DMS 273 treated with DMSO at 0.1 percent for 48 hours (cell line): ENCODE measurements at places on chromosomes 2 and 18.

DNA sequence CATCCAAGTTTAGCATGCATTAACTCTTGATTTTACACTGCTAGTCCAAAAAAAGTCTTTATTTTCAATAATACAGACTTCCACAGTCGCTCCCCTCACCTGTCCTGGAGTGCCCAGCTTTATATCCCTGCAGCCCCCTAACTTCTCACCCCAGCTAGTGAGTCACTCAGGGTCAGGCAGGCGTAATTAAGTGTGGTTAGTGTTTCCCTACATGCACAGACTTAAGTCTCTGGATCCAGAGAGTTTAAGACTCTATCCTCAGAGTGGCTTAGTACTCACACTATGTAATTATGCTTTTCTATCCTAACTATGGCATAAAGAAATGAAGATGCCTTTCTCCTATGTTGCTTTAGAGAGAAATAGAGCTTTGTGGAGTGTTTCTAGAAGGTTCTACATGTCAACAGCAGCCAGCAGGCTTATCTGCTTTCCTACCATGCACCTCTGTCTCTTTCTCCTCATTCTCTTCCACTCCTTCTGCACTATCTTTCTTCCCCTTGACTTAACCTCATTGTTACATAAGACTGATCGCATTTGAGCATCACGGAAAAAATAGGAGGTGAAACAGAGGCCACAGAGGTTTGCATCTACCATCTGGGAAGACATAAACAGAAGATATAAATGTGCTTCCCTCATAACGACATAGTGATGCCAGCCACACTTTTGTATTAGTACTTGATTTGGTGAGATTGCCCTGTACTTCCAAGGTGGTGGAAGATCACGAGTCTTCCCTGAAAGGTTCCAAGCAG lies 34.4 kb upstream of the PMAIP1 start:
- DNase-seq: no peak

- no peak for DNase-seq
Observed at GRCh38 chr18:70288171-70288850, 534 bp upstream of the SOCS6 start.

GRCh38 chr2:7725171-7725849 lies 808.1 kb downstream of the RNF144A start:
- DNase-seq: no peak

DNA sequence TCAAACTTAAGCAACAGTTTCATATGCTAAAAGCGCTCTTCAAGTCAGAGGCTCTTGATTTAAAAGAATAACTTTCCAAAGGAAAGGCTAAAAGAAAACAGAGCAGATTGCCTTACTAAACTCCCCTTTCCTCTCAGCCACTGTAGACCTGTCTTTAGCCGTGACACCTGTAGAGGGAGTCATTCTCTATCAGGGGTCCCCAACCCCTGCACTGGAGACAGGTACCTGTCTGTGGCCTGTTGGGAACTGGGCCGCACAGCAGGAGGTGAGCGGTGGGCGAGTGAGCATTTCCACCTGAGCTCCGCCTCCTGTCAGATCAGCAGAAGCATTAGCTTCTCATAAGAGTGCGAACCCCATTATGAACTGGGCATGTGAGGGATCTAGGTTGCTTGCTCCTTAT lies 9.6 kb downstream of the SLC14A1 start:
- DNase-seq: no peak

DNA sequence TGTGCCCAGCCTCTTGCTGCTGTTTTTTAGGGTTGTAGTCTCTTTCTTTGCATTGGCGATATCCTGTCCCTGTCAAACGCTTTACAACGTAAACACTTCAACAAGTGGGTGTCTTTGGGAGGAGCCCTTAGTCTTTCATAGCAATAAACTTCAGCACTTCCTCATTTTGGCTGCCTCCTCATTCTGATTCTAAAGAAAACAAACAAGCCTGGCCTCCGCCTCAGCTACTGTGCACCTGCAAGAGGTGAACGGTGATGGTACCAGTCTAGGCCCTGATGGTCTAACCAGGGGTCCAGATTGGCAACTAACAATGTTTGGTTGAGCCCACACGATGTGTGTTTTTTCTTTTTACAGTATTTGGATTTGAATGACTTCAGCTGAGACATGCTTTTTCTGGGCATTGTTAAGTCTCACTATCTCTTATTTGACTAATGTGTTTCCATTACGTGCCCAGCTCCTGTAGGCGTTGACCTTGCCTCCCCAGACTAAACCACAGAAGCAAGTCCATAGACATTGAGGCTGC lies 53.2 kb upstream of the CUL3 start:
- DNase-seq: no peak

DNA sequence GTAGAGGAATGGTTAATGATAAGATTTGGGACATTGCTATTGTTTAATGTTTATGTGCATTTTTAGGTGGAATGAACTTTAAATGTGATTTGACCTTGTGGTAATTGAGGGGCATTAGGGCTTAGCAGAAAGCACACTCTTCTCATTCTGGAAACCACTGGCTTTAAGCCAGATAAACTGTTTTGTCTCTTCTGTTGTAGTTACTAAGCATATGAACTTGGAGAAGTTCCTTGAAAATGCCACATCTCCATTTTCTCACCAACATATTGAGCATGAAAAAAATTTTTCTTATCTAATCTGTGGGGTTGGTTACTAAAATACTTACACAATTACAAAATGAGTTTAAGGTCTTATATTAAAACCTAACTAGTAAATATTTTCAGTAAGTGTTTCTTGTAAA lies 70.8 kb upstream of the FSHR start:
- DNase-seq: no peak

GRCh38 chr18:28183418-28184078 lies 6.6 kb upstream of the CDH2 start:
- no peak for DNase-seq

DNA sequence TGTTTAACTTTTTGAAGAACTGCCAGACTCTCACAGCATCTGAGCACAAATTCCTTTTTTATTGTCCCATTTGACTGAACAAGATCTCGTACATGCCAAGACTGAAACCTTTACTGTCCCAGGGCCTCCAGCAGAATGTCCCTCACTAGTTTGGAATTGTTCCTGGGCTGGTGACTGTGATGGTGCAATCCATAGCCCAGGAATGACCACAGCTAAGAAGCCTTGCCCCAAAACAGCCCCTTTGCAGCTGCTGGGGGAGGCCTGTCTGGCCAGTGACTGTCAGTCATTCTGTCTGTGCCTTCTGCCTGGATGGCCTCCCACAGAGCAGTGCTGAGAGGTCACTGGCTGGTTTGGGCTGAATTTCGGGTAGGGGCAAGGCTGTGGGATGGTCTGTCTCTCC lies 184.5 kb upstream of the MSH6 start:
- DNase-seq: no peak

DNA sequence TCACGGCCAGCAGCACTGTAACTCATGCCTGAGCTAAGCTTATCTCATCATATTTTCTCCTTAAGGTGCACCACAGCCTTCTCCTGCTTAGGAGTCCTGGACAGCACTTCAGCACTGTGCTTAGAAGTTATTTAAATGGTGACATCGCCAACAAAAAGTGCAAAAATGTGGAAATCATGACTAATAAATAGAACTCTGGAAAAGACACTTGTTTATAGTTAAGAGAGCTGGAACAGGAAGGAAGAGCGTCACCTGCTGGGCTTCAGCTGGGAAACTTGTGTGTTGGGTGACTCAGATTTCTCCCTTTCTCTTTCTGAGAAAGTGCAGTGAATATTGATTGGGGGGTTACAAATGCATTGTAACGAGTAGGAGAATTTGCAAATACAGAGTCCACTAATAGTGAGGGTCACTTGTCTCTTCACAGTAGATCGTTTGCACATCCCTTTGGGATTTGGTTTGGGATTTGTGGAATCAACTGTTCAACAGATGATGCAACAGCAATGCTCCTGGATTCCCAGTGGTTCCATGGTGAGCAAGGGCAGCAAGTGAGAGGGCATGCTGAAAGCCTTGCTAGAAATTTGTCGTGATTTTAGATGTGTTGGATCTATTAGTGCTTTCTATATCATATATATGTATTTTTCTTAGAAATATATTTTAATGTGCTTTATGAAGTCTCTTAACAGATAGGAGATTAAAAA lies 84.2 kb downstream of the DOK6 start:
- DNase-seq: no peak

DNA sequence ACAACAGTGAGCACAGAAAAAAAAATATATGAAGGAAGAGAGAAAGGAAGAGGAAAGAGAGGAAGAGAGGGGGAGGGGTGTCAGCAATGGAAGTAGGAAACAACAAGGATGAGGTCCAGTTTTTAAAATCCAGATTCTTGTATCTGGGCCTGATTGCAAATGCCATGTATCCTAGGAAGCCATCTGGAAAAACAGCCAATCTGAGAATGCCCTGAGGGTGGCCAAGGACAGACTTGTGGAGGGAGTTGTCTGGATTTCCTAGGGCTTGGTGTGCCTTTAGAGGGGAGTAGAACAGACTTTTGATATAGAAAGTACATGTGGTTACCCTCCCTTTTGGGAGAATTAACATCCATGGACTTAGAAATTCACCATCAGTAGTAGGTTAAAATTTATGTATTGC lies 47.1 kb downstream of the PRKCE start:
- DNase-seq: no peak

GRCh38 chr18:59420244-59420643 lies 61.2 kb upstream of the LMAN1 start:
- no peak for DNase-seq

DNA sequence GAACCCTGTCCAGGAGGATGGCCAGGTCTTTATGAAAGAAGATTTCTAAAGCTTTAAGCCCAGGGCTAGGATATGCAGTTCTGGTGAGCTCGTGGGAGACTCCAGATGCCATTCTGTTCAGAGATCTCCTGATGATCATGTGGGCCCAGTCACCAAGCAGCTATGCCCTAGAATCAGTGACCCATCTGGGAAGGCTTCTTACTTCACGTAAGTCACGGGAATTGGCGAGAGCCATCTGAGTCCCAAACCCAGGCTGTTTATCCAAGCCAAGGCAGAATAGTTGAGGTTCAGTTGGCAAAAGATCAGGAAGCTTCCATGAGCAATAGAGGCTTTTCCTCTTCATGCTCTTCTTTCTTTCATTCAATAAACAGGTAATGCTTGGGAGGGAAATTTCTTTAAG lies 23.9 kb downstream of the ANTXR1 start:
- no peak for DNase-seq

GRCh38 chr2:144470334-144470733 lies 49.6 kb downstream of the ZEB2 start:
- DNase-seq: no peak

- no peak for DNase-seq
Observed at GRCh38 chr2:19736191-19736831, 165.5 kb downstream of the TTC32 start.

DNA sequence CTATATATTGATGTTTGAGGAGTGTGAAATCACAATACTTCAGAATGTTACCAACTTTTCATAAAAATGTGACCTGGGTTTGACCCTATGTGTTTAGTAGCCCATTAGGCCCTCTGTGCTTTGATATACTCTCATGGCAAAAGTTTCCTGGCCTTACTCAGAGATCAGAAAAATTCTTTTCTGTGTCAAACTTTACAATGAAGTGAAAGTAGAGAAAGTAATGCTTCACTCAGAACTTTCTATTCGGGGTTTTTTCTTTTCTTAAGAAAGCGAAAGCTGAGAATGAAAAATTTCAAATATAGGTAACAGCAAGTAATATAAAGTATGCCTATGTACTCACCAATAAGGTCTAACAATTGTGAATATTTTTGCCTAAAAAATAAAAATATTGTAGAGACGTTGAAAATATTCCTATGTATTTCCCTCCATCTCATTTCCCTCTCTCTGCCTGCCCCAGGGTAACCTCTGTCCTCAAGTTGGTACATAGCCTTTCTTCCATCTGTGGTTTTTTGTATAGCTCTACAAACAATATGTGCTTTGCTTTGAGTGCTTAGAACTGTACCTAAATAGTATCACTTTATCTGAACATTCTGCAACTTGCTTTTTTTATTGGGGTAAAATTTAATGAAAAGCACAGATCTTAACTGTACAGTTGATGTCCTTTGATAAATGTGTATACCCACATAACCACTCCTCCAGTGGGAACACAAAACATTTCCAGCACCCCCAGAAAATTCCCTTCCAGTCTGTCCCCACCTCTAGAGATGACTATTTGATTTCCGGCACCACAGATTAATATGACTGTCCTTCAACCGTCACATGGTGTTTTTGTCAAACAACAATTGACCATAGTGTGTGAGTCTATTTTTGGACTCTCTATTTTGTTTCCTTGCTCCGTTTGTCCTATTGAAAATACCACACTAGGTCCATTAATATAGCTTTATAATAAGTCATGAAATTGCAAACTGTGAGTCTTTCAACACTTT lies 10.3 kb upstream of the ACKR3 start:
- no peak for DNase-seq

DNA sequence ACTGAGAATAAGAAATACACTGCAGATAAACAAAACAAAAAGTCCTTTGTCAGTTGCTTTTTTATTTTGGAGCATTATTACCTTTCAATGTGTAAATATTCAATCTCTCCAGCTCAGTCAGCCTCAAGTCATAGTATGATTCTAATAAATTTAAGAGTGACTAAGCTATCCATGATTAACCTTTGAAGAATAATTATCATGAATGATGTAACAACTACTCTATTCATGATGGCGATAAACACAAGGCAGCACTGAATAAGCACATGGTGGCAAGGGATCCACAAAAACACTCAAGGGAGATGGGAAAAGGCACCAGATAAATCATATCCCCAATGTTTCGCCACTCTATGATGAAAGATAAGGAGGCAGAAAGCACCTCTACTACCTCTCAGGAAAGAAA lies 67.0 kb downstream of the MAP4K3 start:
- DNase-seq: no peak

- no peak for DNase-seq
Observed at GRCh38 chr2:33022395-33022985, 75.7 kb downstream of the LTBP1 start.
